ENCODE measurements at places on chromosomes 3 and 15. TPM values are rescaled to one million over a fixed set of nuclear protein-coding genes. Genes with fewer than 3 reads are reported as not detected.

FMN1 gene
- total RNA-seq: 16.1 TPM

DNA sequence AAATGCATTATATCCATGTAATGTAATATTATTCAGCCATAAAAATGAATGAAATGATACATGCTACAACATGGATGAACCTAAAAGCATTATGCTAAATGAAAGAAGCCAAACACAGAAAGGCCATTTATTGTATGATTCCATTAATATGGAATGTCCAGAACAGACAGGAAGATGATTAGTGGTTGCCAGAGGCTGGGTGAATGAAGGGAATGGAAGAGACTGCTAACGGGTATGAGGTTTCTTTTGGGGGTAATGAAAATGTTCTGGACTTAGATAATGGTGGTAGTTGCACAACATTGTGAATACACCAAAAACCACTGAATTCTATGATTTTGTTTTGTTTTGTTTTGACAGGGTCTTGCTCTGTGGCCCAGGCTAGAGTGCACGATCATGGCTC is 61.6 kb upstream of the MAP4 start:
- DNase-seq: no peak

SLC9A9 gene
- 15.0 TPM for total RNA-seq

TIPARP gene
- 30.2 TPM for total RNA-seq

DNA sequence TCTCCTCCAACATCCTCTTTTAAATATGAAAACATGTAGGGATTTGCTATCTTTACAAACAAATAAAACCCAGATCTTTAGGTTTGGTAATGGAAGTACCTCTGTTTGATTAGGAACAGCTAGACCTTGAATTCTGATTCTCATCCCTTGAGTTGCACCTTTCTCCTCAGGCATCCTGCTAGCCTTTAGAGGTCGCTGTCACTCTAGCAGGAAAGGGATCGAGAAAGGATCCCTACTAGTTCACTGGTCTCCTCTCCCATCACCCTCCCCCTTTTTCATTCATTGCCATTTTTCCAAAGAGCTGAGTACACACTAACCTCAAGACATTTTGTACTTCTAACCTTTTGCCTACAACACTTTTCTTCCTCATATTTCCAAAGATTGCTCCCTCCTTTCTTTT is 569.8 kb downstream of the RBMS3 start:
- no peak for DNase-seq

DNA sequence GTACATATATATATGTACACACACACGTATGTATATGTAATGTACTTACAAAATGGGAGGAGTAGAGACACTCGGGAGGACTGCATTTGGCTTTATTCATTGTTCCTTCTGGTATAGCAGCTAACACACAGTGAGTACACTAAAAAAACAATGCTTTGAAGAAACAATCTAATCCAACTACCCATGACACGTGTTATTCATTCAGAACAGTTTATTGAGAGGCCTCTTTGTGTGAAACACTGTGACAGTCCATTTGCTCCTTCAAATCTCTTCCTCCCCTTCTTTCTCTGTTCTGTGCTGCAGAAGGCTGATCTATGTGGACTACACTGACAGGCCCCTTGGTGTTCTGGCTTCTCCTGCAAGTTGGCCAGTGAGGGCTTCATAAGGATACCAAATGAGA is 1075.9 kb upstream of the CFAP20DC start:
- DNase-seq: no peak

DNA sequence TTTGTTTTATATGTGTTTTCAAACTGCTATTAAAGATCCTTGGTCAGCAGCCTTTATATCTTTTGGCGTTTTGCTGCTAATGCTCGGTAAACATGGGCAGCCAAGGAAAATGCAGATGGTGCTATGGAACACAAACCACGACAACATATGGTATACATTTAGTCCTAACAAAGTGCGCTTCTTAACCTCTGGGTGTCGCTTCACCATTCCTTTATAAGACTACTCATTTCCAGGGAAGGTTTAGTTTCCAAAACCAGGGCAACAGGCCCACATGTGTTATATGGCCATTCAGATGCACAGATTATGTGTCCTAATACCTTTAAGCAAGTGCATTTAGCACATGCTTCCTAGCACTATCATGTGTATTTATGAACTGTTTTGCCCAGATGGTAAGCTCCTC is 14.7 kb downstream of the SHOX2 start:
- DNase-seq: no peak

All from ureter (tissue), 1 donor.